Panc1 (cell line): ENCODE measurements at places on chromosomes 13 and 19. TPM values are rescaled to one million over a fixed set of nuclear protein-coding genes. Genes with fewer than 3 reads are reported as not detected.
A peak's percentile ranks its signal among the peaks of the same experiment; 100 is the strongest.

MEIS3 gene
- 11.3 TPM for total RNA-seq

KL gene
- 0.28 TPM for total RNA-seq

IL17D gene
- 0.46 TPM for total RNA-seq

NUMBL gene
- 27.6 TPM for total RNA-seq

- H3K27me3 ChIP-seq, result no peaks in the 10 kb centered on the region; the same call in 1 of the 2 replicates
- no peak overlapping the region for H3K4me3 ChIP-seq
- no peak for DNase-seq
- no peak overlapping the region for H3K27ac ChIP-seq
- no peaks in the 10 kb centered on the region for H3K36me3 ChIP-seq
- no peaks in the 10 kb centered on the region for H3K4me1 ChIP-seq
These were observed 70.2 kb downstream of the COL4A2 start for GRCh38 chr13:110377178-110377825.

DNA sequence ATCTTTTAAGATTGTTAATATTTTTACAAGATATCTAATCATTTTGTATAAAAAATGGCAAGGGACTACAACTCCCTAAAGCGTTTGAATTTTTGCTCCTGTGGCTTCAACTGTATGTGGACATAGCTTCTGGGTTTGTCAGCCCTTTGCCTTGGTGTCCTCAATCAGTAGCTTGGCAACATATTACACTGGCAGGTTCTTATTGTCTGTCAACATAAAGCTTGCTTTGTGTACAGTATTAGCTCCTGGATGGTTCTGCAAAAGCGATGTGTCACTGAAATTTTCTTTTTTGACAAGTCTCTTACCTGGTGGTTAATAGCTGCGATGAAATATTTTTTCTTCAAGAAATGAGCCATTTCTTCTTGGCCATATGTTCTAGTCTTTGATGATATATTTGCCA, 190.0 kb downstream of the HS6ST3 start:
- no peaks in the 10 kb centered on the region for H3K36me3 ChIP-seq
- no peaks in the 10 kb centered on the region for H3K27me3 ChIP-seq
- no peak for DNase-seq

DNA sequence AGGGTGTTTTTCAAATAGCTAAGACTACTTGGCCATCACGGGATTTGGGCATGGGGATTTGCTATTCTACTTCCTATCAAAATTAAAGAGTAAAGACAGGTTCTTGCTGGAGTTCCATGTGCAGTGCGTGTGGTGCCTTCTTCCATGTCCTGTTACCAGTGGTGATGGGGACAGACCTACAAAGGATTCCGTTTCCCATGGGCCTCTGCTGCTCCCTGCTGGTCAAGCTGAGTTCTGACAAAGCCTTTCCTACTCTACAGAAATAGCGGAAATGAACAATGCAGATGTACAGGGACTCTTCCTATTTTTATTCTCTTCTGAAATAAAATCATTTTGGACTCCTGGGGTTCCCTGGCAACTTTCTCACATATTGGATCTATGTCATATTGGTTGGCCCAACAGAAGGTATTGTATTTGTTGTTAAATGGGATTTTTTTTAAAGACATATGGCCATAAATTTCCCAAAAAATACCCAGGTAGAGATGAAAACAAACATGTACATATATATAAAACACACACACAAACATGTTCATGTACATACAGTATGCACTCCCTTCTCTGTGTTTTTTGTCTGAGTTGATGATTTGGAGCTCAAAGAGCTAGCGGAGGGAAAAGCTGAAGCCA, 90.5 kb upstream of the SLC15A1 start:
- DNase-seq, result peak; percentile 54
- no peak overlapping the region for H3K4me3 ChIP-seq
- H3K36me3 ChIP-seq, result no peaks in the 10 kb centered on the region
- H3K27ac ChIP-seq, result no peak overlapping the region
- H3K27me3 ChIP-seq, result no peaks in the 10 kb centered on the region
- no peaks in the 10 kb centered on the region for H3K4me1 ChIP-seq

DNA sequence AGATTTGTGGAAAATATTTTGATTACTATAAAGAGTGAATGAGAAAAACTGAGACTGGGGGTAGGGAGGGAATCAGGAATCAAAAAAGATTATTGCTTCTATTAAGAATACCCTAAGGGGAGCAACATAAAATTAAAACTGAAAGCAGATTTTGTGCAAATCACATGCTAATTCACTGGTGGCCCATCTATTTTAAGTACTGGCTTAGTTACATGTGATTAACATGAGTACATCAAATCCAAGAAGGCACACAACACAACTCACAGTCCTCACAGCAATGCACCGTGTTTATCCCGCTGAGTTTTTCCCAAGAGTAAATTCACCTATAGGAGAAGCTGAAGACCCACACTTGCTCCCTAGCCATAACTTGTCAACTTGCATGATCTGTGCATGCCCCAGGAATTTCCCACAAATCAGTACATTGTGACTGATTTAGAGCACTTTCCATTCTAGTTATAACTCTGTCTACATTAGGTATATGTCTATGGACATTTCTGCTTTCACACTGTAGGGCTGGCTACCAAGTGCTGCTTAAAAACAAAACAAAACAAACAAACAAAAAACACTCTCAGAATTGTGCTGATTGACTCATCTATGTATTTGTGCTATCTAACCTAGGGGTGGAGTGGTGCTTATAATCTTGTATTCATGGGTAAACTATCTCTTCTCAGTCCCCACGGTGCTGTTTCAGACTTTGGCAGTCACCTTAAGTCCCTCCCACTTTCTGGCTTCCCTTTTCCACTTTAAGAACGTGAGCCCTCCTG, 24.3 kb downstream of the AMER2 start:
- no peaks in the 10 kb centered on the region for H3K4me1 ChIP-seq
- H3K27ac ChIP-seq, result no peak overlapping the region
- H3K4me3 ChIP-seq, result no peak overlapping the region
- peaks cover 2% of the 10 kb centered on the region; the same call in 1 of the 2 replicates for H3K27me3 ChIP-seq

DNA sequence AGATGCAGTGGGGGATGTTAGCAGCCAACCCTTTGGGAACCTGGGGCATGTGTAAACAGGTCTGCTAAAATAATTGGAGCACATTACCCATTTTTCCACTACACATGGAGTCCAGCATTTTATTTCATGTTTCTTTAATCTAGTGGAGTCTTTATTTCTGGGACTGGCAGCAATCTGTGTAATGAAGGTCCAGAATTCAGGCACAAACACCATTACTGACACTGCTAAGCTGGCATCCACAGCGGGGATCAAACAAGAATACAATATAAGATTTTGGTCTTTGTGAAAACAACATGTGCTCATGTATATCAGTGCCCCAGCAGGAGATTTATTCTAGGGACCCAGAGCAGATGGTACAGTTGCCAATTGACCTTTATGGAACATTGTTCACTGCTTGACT, 1587.0 kb upstream of the PRR20A start:
- no peak overlapping the region for H3K27ac ChIP-seq
- H3K4me1 ChIP-seq, result no peaks in the 10 kb centered on the region
- no peaks in the 10 kb centered on the region for H3K36me3 ChIP-seq
- H3K27me3 ChIP-seq, result no peaks in the 10 kb centered on the region

DNA sequence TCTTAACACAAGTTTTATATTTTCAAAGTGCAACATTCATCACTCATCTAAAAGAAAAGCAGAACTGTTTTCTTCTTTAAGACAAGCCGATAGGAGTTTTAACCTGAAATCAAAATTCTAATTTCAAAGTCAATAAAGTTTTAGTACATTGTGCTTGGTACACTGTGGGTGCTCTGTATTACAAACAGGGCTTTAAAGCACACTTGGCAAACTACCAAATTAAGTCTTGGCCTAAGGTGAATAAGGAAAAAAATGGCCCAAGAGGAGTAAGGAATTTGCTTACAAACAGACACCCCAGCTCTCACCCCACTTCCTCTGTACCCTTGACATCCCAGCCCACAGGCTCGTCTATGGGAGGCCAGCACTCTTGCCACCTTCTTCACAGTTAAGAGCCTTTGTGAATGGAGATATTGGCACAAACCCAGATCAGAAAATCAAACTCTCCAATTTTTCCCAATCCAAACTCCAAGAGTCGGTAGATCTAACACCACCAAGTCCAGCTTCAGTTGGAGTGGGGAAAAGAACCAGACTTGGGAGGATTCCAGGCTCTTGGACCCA, 66.0 kb downstream of the ABCC4 start:
- peak overlapping the region; percentile 59; the same call in 1 of the 2 replicates for H3K27ac ChIP-seq
- H3K36me3 ChIP-seq, result peaks cover 2% of the 10 kb centered on the region; the same call in 1 of the 2 replicates
- H3K27me3 ChIP-seq, result no peaks in the 10 kb centered on the region
